ENCODE measurements at places on chromosomes 6 and 20.

- DNase-seq = no peak
Observed at GRCh38 chr6:707576-708236, 14.8 kb upstream of the EXOC2 start.

- peak; percentile 82 for DNase-seq
Observed at GRCh38 chr6:43708860-43709653, 21.5 kb upstream of the MRPS18A start.

DNA sequence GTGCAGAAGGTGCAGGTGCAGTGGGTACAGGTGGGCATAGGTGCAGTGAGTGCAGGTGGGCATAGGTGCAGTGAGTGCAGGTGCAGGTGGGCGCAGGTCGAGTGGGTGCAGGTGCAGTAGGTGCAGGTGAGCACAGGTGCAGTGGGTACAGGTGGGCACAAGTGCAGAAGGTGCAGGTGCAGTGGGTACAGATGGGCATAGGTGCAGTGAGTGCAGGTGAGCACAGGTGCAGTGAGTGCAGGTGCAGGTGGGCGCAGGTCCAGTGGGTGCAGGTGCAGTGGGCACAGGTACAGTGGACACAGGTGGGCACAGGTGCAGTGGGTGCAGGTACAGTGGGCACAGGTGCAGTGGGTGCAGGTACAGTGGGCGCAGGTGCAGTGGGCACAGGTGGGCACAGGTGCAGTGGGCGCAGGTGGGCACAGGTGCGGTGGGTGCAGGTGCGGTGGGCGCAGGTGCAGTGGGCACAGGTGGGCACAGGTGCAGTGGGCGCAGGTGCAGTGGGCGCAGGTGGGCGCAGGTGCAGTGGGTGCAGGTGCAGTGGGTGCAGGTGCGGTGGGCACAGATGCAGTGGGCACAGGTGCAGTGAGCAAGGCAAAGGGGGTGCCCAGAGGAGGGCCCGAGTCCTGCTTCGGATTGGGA is 15.3 kb downstream of the ZBTB46 start:
- no peak for DNase-seq

GRCh38 chr6:32607263-32607987 is 17.8 kb upstream of the HLA-DRB1 start:
- no peak for DNase-seq

DNA sequence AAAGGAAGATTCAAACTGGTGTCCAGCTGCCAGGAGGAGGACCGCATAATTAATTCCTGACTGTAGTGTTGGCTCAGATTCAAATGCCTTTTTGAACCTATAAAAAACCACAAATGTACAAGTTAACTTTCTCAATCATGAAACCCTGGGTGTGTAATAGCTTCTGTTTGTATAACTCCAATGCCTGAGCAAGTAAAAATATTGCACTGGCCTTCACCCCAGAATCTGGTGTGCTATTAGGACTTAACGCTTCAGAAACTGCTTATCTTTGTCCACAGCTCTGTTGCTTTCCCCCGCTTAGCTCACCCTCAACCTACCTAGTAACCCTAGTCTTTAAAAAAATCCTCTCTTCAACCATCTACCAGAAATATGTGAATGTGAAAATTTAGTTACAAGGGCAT is 119.1 kb upstream of the MAP7 start:
- peak; percentile 89 for DNase-seq

- DNase-seq = peak; percentile 91
Observed at GRCh38 chr6:56766806-56767178, 124.1 kb upstream of the DST start.

DNA sequence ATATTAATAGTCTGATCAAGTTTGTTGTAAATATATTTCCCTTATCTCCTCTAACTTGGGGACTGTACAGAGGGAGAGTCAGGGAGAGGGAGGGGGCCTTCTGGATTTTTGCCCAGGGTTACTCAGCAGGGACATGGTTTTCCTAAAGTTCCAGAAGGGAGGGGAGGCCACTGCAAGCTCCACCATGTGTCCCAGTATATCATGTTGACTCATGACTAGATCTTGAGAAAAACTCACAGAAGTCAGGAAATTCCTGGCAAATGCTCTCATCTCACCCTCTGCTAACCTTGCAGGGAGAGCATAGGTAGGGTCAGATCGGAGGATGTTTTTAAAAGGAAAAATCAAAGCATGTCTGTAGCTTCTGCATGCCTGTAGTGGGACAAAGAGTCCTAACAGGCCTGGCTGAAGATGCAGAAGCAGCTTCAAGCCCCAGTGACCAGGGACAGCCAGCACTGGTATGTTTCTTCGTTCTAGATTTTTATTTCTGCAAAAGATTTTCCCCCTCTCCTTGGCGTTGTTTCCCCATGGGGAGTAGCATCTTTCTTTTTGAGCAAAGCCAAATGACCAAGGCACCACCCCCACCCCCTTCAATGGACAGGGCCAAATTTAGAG is 272.9 kb upstream of the SUPT3H start:
- DNase-seq = peak; percentile 94

DNA sequence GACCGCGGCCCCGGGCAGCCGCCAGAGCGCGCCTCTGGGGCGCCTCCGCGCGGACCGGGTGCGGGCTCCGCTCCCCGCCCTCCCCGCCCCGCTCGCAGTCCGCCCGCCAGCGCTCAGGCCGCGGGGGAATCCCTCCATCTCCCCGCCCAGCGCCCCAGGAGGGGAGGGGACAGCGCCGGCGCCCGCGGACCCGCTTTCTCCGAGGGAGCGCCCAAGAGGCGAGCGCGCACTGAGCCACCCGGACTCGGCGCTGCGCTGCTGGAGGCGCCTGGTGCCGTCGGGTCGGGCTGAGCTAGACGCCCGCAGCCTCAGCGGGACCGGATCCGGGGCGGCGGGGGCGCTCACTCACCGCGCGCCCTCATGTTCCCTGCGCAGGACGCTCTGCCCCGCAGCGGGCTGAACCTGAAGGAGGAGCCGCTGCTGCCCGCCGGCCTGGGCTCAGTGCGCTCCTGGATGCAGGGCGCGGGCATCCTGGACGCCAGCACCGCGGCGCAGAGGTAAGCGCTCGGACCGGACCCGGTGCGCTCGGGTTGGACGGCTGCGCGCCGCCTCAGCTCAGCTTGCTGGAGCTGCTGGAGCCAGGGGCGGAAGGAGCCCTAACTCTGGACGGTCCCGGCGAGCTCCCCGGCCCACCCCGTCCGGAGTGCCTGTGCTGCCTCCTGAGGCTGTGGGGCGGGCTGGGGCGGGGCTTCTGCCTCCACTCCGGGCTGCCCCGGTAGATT is 867 bp downstream of the EBF4 start:
- DNase-seq = no peak

DNA sequence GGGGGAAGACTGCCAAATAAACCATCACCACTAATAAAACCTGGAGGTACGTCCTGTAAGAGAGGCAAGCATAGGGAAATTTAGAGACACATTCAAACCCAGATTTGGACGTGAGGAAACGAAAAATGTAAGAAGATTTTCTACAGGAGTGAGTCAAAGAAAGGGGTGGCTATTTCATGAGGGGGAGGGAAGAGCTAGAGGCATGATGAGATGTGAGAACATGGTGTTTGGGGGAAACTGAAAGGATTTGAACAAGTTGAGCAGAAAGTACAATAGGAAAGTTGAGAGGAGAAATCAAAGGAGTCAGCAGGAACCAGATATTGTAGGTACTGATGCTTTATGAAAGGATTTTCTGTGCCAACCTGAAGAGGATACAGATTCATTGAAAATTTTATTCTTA is 179.1 kb upstream of the HS3ST5 start:
- DNase-seq = no peak

DNA sequence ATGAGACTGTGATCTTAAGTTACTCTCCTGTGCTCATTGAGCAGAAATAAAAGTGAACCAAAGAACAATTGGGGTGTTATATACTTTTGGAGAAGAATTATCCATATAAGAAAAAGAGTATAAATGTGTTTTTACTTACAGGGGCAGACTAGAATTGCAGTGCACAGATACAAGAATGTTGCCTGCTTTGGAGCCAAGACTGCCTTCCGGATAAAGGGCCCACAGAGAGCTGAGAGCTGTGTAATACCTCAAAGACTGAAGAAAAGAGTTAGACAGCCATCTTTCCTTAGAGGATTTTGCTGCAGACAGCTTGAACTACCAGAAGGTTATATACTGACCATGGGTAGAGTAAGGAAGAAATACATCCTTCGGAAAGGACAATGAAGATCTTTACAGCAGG is 1235.5 kb upstream of the CITED2 start:
- DNase-seq = no peak

- DNase-seq = no peak
Observed at GRCh38 chr20:62291251-62292066, 11.3 kb upstream of the ADRM1 start.

DNA sequence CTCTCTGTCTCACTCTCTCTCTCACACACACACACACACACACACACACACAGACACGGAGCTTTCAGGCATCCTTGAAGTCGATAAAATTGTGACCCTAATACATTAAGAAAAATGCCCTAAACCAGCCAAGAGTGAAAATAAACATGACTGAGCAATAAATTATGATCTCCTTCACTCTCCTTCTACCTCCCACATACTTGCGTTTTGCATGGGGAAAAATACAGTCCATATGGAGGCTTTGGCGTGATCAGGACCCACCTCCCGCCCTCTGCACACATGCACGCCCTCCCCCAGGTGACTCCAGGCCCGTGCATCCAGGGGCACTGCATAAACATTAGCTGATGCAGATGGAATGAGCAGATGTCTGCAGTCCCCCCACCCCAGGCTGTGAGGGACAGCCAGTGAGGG is 114.2 kb upstream of the JARID2 start:
- DNase-seq = peak; percentile 9

DNA sequence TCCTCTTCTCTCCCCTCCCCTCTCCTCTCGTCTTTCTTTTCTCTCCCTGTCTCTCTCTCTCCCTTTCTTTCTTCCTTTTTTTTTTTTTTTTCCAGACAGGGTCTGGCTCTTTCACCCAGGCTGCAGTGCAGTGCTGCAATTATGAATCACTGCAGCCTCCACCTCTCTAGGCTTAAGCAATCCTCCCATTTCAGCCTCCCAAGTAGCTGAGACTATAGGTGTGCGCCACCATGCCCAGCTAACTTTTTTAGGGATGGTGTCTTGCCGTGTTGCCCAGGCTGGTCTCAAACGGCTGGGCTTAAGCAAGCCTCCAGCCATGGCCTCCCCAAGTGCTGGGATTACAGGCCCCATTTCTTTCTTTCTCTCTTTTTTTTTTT is 59.9 kb upstream of the NCOA3 start:
- DNase-seq = no peak

- no peak for DNase-seq
Observed at GRCh38 chr20:54822386-54822785, 347.0 kb downstream of the DOK5 start.

DNA sequence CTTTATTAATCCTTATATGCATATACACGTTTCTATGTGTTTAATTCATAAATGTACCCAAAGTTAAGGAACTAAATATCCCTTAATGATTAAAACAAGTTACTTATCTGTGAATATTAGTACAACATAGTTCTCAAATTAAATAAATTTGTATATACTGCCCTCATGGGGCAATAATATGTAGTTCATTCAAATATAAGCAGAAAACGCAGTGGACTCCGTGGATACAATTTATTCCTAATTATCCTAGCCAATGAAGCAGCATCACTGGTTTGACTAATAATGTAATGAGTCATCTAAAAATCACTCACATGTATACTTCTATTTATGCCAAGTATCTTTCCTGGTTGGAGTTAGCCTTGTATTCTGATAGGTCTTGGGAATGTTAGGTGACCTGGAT is 111.6 kb downstream of the TBC1D32 start:
- DNase-seq = peak; percentile 79

- DNase-seq = no peak
Observed at GRCh38 chr20:51484831-51485230, 57.7 kb downstream of the NFATC2 start.

- DNase-seq = peak; percentile 43
Observed at GRCh38 chr20:63978319-63979228, 868 bp downstream of the SAMD10 start.

DNA sequence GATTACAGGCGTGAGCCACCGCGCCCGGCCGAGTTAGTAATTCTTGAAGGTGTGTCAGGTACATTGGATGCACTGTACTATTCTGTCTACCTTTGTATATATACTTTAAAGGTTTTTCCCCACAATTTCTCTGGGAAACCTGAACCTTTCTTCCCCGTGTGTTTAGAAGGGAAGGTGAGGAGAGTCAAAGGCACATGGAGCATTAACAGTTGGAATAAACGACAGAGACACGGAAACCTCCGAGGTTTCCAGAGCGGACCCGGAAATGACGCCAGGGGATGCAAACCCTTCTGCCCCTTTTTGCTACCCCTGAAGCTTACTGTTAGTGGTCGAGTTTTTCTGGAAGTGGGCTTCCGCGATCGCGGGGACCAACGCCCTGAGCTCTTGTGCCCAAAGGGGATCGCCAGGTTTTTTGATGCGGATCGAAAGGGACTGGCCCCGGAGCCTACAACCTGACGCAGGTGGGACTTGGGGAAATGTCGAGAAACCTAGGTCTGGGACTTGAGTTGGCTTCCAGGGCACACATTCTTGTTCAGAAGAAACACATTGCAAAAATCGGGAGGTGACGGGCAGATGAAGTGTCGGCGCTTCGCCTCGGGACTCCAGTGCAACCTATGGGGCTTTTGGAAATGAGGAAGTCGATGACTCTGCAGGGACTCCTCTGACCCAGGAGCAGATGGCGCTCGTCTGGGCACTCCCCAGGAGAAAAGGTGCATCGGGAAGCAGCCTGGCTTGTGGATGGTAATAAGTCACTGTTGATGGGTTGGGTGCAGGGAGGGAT is 218.2 kb downstream of the OR2B2 start:
- no peak for DNase-seq

GRCh38 chr20:45810191-45810970 is 2.1 kb upstream of the UBE2C start:
- DNase-seq = no peak

- DNase-seq = peak; percentile 41
Observed at GRCh38 chr20:39829256-39829655, 859.8 kb downstream of the MAFB start.

GRCh38 chr6:158172001-158172400 is 3.9 kb downstream of the GTF2H5 start:
- no peak for DNase-seq

- peak; percentile 12 for DNase-seq
Observed at GRCh38 chr20:49899541-49900383, 15.6 kb downstream of the SPATA2 start.
